Left ventricle myocardium inferior (tissue), 1 donor: ENCODE measurements at places on chromosomes 13 and 19.

DNA sequence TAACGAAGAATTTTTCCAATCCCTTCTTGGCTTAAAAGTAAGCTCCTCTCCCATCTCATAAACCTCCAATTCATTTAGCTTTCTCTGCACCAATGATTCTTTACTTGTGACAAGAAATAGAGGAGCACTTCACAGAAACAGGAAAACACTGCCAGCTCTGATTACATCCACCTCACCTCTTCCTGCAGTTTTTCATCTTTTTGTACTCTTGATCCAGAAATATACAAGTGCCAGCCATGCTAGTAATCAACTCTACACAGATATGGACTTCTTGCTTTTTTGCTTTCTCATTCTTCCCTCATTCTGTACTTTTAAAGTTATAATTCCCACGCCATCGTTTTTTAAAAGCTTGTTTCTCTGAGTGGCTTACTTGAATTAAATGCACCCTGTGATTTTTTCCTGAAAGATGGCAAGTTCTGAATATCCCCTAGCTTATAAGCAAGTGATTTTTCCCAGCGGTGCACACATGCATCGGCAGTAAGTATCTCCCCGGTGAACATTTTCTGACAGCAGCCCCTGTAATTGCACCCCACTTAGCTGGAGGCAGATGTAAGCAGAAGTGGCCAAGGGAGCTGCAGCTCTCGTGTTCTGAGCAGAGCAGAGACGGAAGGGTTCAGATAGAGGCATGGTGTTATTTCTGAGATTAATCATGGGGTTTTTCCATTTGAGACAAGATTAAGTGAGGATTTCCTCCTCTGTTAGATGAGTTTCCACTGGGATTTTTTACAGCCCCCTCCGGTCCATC, 340.7 kb downstream of the SLC7A1 start:
- DNase-seq: no peak

- DNase-seq: peak; percentile 35
Observed at GRCh38 chr13:113853518-113854237, 10.2 kb downstream of the GAS6 start.

- no peak for DNase-seq
Observed at GRCh38 chr19:19388568-19389555, 16.6 kb upstream of the GATAD2A start.

DNA sequence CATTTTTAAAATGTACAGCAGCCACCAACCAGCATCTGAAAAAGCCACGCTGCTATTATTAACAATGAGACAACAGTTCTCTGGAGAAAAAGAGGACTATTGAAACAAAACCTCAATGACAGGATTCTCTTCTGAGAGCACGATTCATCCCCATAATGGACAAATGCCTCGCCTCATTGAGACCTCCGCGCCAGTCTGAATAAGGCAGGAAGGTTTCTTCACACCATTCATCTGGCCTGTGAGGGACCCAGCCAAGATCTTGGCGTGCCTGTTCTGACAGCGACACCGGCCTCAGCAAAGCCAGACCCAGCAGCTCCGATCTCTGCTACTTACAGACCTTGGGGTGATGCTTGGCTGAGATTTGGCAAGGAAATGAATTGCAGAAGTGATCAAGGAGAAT, 14.8 kb downstream of the SMIM7 start:
- no peak for DNase-seq

- no peak for DNase-seq
Observed at GRCh38 chr13:106393776-106394175, 141.7 kb downstream of the EFNB2 start.

GRCh38 chr13:110825516-110825915, 89.4 kb downstream of the ANKRD10 start:
- no peak for DNase-seq

GRCh38 chr13:28316129-28316528, 177.8 kb downstream of the PAN3 start:
- no peak for DNase-seq

- DNase-seq: no peak
Observed at GRCh38 chr13:88097541-88097940, 426.4 kb downstream of the SLITRK5 start.

DNA sequence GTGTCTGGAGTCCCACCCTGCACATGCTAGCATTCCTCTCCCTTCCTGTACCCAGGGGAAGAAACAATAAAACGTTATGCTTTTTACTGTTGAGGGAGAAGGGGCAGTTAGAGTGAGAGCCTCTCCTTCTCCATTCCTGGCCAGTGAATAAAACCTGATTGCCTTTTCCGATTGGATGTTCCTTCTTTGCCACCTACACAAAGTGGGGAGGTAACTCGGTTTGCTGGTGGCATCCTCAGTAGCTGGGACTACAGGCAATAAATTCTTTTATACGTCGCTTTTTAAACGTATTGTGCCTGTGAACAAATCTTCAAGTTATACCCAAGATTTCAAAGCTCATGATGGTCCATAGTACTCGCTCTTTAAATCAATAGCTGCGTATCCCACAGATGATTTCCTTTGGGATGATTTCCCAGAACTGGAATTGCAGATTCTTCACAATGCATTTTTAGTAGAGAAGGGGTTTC, 660 bp upstream of the MVB12A start:
- DNase-seq: no peak

DNA sequence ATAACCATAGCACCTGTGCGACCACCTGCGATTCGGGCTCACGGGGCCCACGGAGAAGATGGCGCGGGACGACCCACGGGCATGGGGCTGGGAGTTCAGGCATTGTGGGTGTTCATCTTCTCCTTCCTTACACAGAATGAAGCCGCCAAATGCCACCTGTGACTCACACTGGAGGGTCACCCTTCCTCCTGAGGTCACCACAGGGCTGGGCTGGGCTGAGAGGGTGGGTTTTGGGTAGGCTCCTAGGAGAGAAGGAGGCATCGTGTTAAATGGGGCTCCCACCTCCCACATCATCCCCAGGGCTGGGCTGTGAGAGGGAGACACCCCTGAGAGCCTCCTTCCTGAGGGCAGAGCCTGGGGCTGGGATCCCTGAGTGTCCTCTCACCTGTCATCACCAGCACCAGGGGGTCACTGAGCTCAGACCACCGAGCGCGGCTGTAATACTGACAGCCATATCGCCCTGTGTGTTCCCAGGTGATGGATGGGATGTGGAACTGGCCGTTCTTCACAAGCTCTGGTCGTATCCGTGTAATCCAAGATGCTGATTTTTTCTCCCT, 1.4 kb downstream of the LILRB2 start:
- no peak for DNase-seq

- DNase-seq: no peak
Observed at GRCh38 chr13:27796544-27797227, 4.4 kb downstream of the GSX1 start.

GRCh38 chr19:4448147-4448985, 9.2 kb downstream of the UBXN6 start:
- no peak for DNase-seq

GRCh38 chr13:74187564-74187963, 53.4 kb upstream of the KLF12 start:
- no peak for DNase-seq

GRCh38 chr13:63305641-63306133, 1890.0 kb upstream of the PCDH20 start:
- DNase-seq: no peak

- no peak for DNase-seq
Observed at GRCh38 chr19:17424743-17425365, 5.0 kb downstream of the MVB12A start.

- DNase-seq: no peak
Observed at GRCh38 chr13:65236841-65237418, 1993.2 kb downstream of the PCDH9 start.

GRCh38 chr13:40342901-40343300, 323.5 kb downstream of the FOXO1 start:
- DNase-seq: no peak

DNA sequence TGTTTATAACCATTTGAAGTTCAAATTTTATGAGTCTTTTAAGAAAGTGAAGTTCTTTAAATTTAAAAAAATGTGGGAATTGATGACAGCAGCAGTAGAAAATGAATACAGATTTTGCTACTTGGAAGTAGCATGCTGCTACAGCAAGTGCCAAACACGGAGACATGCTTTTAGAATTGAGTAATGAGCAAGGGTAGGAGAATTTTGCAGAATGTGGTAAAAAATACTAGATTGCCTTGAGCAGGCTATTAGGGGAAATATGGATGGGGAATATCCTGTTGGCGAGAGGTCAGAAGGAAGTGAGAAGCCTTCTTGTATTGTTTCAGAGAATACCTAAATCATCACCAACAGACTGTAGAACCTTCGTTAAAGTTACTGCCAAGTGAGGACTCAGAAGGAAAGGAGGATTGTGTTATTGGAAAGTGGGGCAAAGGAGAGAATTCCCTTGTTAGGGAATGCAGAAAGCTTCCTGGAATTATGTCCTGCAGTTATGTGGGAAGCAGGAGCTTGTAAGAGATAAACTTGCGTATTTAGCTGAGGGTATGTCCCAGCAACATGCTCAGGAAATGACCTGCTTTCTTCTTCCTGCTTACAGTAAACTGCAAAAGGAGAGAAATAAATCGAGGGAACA, 32.4 kb upstream of the OXGR1 start:
- no peak for DNase-seq

DNA sequence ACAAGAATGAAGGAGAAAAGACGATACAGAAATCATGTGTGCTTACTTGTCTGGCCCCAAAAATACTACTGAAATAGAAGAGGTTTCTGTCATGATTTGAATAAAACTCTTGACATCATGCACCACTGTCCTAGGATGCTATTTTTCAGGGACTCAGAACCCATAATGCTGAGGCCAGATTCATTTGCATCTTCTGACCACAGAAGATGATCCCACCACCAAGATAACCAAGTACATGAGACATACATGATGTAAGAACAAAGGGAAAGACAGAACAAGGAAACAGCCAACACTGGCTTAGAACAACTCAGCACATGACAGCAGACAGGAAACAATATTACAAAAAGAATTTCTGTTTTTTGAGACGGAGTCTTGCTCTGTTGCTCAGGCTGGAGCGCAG, 2.5 kb downstream of the ZNF552 start:
- DNase-seq: no peak

- no peak for DNase-seq
Observed at GRCh38 chr13:55660851-55661250, 1479.9 kb upstream of the PRR20A start.

DNA sequence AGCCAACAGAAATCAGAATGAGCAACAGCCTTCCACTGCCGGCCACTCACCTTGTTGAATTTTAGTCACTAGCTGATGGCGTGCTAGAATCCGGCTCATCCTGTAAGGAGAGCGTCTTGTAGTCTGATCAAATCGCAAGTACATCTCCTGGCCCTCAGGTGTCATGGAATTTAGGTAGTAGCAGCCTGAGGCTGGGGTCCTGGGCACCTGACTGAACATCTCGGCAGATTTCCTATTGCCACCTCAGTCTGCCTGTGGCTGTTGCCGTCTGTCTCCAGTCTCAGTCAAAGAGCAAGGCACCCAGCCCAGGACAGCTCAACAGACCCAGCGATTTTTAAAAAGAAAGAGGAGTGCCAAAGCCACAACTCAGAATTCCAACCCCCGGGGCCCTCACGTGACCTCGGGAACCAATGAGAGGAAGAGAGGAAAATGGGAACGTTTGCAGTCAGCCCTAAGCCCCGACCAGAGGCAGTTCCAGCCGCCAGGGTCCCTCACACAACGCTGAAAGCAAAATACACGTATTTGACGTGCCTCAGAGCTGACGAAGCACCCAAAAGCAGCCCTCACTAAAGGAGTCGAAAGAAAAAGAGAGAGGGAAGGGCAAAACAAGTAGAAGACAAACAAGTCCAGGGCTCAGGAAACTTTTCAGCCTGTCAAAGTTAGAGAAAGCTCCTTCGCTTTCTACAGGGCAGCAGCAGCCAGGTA, at the start of gene STARD13:
Gene STARD13, minus strand, starts transcription at position 336 of the 705 bp plus-strand sequence. Its CDS starts 117 bp downstream, at position 219.
- DNase-seq: peak; percentile 94

DNA sequence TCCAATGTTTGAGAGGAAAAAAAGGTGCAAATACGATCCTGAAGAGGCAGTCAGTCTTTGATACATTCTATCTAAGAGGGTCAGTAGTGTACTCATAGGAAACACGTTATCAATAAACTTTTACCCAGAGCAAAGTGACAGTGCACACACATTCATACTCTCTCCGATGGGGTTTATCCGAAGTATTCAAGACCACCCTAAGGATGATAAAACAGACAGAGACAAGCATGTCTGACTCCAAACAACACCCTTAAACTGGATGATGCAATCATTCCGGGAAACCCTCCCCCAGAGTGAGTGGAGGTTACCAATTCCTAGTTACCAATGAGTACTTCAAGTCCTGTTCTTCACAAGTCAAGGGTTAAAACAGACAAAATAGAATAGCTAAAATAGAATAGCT, 79.1 kb downstream of the DNAJC3 start:
- no peak for DNase-seq

DNA sequence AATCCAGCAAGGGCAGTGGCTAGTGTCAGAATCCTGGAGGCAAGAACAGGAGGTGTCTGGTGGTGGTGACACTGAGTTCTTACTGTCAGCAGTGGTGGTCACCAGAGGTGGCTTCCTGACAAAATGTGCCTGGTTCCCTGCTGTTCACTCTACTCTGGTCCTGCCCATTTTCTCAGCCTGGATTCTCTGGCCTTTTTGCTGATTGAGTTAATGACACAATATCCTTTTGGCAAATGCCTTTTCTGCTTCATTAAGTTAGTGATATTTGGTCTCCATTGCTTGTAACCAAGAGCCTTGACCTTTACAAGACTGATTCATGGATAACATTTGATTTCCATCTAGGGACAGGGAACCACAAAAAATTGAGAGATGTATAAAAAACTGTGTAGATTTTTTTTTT, 51.1 kb downstream of the RFC3 start:
- DNase-seq: no peak

- DNase-seq: no peak
Observed at GRCh38 chr19:50663482-50663790, 14.2 kb downstream of the C19orf81 start.

- DNase-seq: no peak
Observed at GRCh38 chr13:80504453-80504852, 163.5 kb upstream of the SPRY2 start.

DNA sequence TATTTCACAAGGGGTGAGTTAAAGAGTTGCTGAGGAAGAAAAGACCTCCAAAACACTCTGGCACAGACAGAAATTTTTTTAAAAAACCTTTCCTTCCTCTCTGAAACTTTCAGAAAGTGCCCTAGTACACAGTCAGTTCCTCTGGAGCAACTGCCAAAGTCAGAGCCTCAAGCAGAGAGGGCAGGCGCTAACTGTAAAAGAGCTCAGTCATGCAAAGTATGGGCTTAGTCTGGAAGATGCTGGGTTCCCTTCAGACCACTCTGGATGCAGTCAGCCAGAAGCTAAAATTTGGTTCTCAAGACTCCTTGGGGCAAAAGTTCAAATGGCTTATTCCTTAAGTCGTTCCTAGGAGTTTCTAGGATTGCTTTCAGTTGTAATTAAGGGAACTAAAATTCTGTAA, 671.6 kb downstream of the PCDH9 start:
- DNase-seq: no peak
